ENCODE measurements at places on chromosomes 6 and 20. TPM values are rescaled to one million over a fixed set of nuclear protein-coding genes. Genes with fewer than 3 reads are reported as not detected.

Gene SNX9
- 47.1 TPM for total RNA-seq

Gene CST7
- not detected for total RNA-seq

Gene GINS1
- 4.9 TPM for total RNA-seq

Gene RBBP8NL
- total RNA-seq, result not detected

Gene SLC4A11
- total RNA-seq, result 4.9 TPM

DNA sequence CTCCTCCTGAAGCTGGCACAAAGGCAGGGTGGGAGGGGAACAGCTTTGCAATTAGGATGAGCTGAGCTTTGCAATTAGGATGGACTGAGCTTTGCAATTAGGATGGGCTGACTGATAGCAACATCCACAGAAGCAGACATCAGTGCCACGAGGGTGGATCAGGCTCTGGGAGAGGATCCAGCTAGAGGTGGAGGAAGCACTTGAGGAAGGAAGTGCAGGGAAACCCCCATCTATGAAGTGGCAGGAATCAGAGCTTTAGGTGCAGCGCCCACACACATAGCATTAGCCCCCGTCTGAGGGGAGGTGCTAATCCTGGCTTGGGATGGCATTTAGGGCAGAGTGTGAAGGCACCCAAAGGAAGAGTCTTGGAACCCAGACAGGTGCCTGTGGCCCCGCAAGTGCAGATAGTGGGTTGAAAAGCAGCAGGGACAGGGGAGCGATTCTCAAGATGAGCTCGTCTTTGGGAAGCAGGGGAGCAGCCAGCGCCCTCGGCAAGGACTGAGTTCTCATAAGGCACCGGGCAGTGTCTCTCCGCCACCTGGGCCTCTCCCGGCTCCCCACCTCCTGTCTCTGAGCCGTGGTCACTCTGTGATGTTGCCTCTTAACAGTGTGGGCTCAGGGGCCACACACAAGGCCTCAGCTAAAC, 12.0 kb upstream of the THBS2 start:
- no peak for DNase-seq

DNA sequence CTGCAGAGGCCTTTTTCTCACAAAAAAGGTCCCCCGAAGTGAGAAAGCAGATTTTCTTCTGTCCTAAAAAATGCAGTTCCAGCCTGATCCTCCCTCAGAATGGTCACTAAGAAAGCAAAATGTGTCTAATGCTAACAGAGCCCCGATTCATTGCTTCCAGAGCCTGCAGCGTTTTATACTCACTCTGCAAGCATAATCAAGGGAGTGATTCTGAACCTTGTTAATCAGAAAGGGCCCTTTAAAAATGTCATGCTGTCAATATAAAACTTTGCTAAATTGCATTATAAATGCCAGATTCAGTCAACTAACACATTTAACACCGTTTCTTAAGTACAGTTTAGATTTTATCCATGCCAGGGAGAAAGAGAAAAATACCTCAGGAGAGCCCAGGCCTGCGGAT, 202.8 kb downstream of the CD83 start:
- DNase-seq, result no peak

DNA sequence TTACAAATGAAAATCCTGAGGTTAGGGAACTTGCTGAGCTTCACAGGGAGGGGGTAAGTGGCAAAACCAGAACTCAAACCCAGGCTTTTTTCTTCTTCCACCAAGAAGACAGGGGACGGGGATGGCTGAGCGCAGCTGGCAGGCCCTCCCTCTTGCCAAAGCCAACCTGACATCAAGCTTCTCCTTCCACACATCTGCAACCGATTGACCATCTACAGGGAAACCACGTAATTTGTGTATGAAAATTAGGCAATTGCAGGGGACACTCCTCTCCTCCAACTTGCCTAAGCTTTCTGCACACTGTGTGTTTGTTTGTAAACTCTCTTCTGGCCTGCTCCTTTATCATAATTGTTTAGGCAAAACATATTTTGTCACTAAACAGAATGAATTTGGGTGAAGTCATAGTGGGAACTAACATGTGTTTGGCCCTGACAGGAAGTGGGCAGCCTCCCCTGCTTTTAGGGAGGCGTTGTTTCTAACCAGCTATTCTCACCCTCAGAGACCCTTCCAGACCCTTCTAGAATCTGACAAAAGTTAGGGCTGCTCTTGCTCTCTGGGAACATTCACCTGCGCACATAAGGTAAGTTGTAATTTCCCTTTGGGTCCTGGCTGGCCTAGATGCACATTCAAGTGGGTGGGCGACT, 18.9 kb downstream of the ZNF831 start:
- no peak for DNase-seq

DNA sequence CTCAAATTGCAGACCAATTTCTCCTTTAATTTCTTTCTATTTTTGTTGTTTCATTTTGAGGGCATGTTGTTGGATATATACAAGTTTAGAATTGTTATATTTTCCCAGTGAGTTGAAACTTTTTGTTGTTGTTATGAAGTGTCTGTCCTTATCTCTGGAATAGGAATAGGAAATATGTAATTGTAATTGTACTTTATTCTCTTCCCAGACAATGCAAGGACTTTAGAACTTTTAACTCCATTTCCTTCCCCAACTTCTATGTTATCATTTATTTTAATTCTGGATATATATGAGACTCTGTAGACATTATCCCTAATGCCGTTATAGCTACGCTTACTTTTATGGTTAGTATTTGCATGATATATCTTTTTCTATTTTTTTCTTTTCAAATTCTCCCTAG, 12.4 kb downstream of the SERPINB1 start:
- DNase-seq, result no peak

DNA sequence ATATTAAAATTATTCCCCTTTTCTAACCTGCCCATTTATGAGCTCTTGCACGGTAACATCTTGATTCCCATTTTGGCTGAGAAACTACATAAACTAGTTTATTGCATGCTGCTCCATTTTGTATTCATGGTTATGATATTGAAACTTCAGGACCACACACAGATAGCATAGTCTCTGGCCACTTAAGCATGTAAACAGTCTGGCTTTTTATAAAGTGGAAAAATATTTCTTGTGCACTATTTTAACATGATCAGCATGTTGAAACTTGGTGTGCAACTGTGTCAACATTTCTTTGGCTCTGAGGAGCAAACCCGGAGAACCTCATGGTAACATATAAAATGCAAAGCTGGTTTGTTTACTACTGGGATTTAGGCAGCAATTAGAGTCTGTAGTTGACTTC, 70.7 kb downstream of the SLX4IP start:
- DNase-seq, result no peak

- no peak for DNase-seq
These were observed 1.6 kb downstream of the SHPRH start for GRCh38 chr6:145962581-145962980.
